Prostate gland (tissue), 2 donors: ENCODE measurements at places on chromosomes 5 and 9. TPM values are rescaled to one million over a fixed set of nuclear protein-coding genes. Genes with fewer than 3 reads are reported as not detected.
A peak's percentile ranks its signal among the peaks of the same experiment; 100 is the strongest.

- peak; percentile 51 for DNase-seq
Observed at GRCh38 chr5:94618029-94618492, 343 bp downstream of the KIAA0825 start.

DNA sequence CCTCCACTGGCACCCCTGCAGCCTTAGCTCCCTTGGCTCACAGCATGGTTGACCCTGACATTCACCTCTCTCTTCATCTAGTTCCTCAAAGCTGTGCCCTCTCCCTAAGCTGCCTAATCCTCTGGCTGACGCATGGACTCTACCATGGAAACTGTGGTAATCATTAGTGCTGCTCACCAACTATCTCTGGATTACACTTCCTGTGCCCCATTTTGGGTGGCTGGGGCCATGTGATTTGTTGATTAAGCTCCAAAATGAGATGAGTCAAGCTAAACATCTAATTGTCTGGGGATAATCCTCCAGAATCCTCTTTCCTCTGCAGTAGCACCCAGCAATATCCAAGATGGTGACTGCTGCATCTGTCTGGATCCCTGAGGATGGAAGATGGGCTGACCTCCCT is 264.4 kb downstream of the SH3GL2 start:
- no peak for DNase-seq

GRCh38 chr9:2934883-2935282 is 91.0 kb upstream of the PUM3 start:
- DNase-seq: no peak

DNA sequence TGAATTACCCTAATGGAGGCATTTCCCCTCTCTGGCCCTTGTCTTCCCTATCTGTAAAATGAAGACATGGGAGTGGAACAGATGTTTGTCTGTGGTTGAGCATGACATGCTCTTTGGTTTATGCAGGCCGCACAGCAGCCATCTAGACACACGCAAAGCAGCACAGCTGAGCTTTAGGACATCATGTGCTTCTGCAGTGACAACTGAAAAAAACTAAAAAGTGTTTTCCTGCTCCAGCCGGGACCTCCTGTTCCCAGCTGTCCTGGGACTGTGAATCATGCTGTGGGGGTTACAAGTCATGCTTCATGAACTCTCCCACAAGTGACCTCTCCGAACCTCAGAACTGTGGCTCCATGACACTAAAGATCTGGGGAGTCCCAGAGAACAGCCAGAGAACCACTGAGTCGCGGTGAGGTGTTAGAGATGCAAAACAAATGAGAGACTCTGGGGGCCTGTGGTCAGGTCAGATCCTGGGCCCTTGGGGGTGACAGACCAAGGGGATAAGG is 1.7 kb downstream of the SMIM3 start:
- no peak for DNase-seq

DNA sequence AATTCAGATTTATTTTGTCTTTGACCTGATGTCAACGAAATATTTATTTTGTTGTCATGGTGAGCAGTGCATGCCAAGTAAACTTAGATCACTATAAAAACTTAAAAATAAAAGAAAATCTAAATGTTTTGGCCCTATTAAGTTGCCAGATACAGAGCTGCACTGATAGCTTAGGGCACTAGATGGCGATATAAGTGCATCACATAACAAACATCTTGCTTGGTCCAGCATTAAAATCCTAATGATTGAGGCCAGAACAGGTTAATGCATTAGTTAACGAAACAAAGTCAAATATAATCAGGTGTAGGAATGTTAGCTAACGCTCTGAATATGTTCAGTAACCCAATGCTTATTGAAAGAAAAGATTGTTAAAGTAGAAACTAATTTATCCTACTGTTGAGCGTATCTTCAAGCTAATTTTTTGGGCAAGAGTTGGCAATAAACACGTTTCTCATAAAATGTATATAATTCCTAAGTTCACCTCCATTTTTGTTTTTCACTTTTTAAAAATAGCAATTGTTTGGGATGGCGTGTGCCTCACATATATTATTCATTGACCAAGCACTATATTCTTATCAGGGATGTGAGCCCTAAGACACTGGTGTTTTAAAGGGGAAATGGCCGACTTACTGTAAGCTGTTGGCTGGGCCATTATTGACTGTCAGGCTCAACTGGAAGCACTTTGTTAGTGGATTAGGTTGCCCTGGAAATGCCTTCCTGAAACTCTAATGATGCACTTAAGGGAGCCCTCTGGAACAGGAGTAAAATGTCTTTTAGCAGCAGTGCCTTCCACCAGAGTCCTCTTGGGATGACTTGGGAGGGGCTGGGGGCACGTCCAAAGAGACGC is 33.3 kb downstream of the KCTD16 start:
- DNase-seq: peak; percentile 30

DNA sequence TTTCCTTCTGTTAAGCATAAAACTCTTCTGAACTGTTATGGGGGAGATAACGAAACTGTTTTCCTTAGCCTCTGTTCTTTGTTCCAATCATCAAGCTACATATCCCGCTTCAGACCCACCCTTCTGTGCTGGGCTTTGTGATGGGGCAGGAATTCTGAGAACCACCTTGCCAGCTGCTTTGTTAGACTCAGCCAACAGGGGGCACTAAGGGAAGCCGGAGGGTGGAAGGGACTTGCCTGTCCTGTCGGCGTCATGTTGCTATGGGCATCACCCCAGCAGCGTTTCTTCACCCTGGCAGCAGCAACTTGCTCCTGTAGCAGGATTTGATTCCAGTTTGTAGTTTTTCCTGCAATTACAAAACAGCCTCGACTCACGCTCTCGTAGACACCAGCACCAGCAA is 169.1 kb downstream of the CAAP1 start:
- DNase-seq: no peak

DNA sequence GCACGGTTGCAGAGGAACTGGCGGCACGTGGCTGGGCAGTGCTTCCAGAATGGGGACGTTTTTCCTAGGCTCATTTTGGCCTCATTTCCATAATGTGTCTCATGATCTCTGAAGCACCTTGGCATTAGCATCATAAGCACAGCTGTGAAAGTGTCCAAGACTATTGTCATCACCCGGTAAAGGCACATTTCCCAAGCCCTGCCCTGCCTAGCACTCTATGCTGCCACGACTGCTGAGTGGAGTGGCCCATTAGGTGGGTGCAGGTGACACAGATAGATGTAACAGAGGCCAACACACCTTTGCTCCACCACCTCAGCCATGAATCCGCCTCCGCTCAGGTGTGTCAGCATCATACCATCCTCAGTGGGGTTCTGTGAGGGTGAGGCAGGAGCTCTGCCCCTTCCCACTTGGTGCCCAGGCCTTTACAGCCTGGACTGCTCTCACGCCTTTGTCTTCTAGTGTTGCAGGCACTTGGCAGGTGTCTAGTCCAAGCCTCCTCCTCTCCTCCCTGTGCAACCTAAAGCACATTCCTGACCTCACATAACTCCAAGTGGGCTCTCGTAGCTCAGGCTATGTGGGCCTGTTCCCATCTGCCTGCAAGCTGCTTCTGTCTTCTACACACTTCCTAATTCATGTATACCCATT is 213.0 kb downstream of the FSTL4 start:
- DNase-seq: no peak

DNA sequence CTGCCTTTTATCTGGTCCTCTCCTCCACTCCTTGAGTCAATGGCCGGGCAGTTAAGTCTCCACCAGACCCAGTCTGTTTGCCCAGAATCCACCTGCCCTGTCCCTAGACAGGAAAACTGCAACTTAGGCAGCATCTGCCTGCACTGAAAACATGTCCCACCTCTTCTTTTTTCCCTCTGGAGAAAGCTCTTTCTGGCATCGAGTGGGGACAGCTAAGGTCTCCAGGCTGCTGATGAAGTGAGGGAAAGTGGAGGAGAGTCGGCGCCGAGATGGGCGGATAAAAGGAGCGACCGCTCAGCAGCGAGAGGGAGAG is 243 bp upstream of the SHISAL2B start:
- no peak for DNase-seq

- no peak for DNase-seq
Observed at GRCh38 chr9:76588316-76588715, 129.3 kb downstream of the GCNT1 start.

DNA sequence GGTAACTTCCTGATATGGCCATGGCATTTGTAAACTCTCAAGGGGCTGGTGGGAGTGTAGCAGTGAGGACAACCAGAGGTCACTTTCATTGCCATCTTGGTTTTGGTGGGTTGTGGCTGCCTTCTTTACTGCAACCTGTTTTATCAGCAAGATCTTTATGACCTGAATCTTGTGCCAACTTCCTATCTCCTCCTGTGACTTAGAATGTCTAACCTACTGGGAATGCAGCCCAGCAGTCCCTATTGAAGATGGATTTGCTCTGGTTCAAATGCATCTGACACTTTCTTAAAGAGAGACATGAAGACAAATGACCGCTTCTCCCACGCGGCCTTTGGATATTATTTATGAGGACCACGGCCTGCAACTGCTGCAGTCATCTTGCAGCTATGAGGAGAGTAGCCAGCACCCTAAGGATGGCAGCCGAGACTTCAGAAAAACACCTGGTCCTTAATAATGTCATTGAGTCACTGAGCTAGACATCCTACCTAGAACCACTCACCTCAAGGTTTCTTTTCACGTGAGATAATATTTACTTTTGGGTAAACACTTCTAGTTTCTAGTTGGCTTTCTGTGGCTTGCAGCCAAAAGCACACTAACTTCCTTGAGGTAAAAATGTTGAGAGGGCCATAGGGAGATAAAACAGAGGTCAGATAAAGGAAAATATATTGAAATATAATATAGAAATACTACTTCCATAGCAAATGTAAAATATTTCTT is 28.2 kb downstream of the CETN3 start:
- no peak for DNase-seq

NFIL3 gene
- 28.7 TPM for total RNA-seq

SEMA4D gene
- 52.7 TPM for total RNA-seq

FCHSD1 gene
- 24.9 TPM for total RNA-seq

MAP3K1 gene
- total RNA-seq: 40.6 TPM

OLFM1 gene
- total RNA-seq: 11.7 TPM

OGN gene
- total RNA-seq: 24.4 TPM

CDHR2 gene
- 1.1 TPM for total RNA-seq

PURA gene
- 27.2 TPM for total RNA-seq

PSAT1 gene
- 30.4 TPM for total RNA-seq
